ENCODE measurements at places on chromosomes 6 and 20.

GRCh38 chr6:129659167-129659566, 50.8 kb downstream of the ARHGAP18 start:
- no peak for DNase-seq

- DNase-seq = peak; percentile 33
These were observed 69.9 kb upstream of the DDR1 start for GRCh38 chr6:30814146-30815040.

DNA sequence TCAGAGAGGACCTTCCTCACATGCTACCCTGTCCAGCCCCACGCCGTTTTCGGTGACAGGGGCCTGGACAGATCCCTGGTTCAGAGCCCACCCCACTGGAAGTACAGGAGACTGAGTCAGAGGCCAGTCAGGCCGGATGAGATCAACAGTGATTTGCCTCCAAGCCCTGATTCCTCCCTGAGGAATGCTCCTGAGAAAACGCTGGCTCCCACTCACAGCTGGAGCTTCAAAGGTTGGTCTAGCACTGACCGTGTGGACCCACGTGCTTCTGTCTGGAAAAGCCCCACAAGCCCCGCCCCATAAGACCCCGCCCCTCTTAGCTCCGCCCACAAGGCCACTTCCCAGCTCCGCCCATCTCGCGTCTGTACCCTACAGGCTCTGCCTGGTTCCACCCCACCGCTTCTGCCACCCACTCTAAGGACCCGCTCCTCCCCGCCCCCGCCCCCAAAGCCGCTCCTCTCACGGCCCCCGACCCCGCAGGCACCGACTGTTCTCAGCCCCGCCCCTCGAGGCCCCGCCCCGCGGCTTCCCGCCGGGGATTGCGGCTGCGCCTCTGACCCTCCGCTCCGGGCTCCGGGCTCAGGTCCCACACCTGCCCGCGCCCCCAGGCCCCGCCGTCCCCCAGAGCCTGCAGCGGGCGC, 64.9 kb upstream of the BHLHE23 start:
- DNase-seq = peak; percentile 7

DNA sequence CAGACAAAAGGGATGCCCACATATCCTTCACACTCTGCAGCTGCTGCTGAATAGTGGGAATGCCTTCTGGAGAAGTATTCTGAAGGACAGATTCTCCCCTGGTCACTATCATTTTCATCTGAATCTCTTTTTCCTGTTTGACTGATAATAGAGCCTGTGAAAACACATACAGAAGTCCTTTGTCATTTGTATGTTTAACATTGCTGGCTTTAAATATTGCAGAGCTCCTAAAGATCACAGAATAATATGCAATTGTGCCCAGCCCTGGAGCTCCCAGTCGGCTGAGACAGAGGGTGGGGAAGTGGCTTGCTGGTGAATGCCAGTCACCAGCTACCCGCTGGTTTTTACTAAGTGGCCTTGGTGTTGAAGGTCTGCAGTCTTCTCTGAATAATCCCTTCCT, 272.3 kb downstream of the SYNE1 start:
- no peak for DNase-seq

- no peak for DNase-seq
These were observed 270.6 kb downstream of the PRL start for GRCh38 chr6:22026164-22026678.

DNA sequence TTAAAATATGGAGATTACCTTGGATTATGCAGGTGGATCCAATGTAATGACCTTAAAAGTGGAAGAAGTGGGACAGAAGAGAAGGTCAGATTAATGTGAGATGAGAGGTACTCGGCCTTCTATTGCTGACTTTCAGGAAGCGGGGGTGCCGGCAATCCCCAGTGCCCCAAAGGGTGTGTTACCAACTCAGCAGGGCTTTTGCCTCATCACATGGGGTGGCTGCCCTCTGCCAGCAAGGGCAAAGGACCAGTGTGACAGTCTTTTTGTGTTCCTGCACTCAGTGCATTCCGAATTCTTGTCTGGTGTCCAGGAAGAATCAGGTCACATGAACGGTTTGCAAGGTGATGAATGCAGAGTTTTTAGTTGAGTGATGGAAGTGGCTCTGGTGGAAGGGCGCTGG, 624.2 kb downstream of the COL12A1 start:
- no peak for DNase-seq

DNA sequence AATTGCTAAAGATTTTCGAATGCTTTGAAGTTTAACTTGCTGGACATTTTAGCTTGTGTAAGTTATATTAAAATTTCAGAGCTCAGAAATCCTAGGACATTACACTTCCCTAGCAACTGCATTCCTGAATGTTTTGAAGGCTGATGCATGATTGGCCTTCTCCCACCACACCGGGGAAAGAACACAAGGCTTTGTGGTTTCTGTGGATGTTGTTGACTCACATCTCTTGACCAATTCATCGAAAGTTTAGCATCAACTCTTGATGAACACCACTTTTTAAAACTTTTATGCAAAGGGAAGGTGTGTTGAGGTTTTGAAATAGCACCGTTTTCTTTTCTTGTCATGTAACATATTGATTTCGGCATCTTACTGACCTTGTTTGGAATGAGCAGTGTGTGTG, 81.1 kb downstream of the RIMS1 start:
- no peak for DNase-seq

DNA sequence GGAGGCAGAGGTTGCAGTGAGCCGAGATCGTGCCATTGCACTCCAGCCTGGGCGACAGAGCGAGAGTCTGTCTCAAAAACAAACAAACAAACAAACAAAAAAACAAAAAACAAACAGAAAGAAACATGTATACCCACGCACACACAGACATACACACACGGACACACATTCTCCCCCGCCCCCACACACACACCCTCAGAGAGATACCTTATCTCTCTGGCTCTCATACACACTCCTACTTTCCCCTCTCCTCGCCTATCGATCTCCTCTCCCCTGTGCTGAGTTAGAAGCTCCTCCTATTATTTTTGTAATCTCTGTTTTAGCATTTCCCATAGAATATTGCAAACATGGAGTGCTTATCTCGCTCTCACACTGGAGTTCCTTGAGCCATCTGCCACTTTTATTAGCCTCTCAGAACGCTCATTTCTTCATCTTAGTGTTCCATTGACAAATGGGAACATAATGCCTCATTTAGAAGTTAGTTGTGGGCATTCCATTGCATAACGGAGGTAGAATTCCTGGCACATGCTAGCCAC, 144.2 kb upstream of the CITED2 start:
- DNase-seq = no peak

All from CD4-positive, alpha-beta T cell treated with Interleukin-10 for 1 hour (primary cell).